GM10248 (cell line): ENCODE measurements at places on chromosomes 2 and 18.
A peak's percentile ranks its signal among the peaks of the same experiment; 100 is the strongest.

DNA sequence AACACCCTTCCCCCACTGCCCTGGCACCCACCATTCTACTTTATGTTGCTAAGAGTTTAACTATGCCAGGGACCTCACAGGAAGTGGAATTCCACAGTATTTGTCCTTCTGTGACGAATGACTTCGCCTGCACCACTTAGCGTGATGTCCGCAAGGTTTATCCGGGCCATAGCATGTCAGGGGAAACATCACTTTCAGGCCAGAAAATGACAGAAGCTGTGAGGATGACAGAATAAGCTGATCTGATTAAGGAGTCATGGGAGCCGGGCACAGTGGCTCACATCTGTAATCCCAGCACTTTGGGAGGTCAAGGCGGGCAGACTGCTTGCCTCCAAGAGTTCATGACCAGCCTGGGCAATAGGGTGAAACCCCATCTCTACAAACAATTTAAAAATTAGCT, 248.8 kb downstream of the EIPR1 start:
- no peak for DNase-seq

GRCh38 chr2:50143822-50144575, 887.9 kb downstream of the NRXN1 start:
- DNase-seq: peak; percentile 26

DNA sequence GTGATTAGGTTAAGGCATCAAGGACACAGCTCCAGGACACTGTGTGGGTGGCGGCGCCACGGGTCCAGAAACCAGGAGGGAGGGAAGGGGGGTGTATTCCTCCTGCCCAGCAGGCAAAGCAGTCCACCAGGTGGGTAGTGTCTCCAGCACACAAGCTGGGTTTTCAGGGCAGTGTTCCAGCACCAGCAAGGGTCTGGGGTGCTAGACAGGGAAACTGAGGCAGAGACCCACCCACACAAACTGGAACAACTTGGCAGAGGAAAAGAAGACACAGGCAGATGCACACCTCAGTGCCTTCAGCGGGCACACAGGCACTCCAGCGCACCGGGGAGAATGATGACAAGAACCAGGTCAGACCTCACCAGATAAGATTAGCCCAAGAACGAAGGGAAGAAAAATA, 28.4 kb upstream of the GNAL start:
- DNase-seq: no peak

DNA sequence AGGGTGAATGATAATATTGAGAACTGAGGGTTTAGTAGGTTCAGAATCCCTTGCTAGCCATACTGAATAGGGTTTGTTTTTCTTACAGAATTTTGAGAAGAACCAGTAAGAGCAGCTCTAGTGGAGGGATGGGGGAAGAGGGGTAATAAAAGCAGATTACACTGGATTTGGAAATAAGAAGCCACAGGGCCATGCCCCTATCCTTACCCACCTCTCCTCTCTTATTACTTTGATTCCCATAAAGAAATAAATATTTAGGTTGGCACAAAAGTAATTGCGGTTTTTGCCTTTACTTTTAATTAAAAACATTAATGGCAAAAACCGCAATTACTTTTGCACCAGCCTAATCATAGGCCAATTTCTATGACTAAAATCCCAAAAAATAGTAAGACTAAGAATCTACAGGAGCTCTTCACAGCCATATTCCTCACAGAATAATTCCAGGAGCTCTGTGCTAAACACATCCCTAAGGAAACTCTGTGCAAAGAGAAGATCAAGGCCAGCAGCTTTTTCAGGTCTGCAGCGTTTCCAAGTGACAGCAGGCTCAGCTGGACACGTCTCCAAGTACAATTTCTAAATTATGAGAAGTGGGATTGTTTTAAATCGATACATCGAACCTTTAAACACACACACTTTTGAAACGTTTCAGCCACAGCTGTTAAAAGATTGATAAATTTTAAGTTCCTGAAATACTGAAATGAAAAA, 58.4 kb upstream of the RTN4 start:
- no peak for DNase-seq

- DNase-seq: peak; percentile 20
Measured at GRCh38 chr18:34321066-34321465, 96.4 kb upstream of the NOL4 start.

GRCh38 chr18:21489119-21489750, 111.3 kb downstream of the ESCO1 start:
- DNase-seq: peak; percentile 65

- no peak for DNase-seq
Measured at GRCh38 chr2:118048401-118048800, 34.5 kb upstream of the CCDC93 start.

- no peak for DNase-seq
Measured at GRCh38 chr2:180978903-180979748, 1.3 kb upstream of the UBE2E3 start.

- DNase-seq: no peak
Measured at GRCh38 chr2:28683100-28683706, 68.4 kb upstream of the PPP1CB start.

- no peak for DNase-seq
Measured at GRCh38 chr2:56448403-56449001, 264.7 kb downstream of the CCDC85A start.

DNA sequence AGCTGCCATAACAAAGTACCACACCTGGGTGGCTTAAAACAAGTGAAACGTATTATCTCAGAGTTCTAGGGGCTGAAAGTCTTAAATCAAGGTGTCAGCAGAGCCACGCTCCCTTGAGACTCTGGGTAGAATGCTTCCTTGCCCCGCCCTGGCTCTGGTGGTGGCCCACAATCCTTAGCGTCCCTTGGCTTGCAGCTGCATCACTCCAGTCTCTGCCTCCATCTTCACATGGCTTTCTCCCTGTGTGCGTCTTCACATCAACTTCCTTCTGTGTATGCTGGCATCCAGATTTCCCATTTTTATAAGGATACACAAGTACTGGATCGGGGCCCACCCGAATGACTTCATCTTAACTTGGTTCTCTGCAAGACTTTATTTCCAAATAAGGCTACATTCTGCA, 62.5 kb downstream of the MRO start:
- DNase-seq: no peak

- no peak for DNase-seq
Measured at GRCh38 chr2:121791801-121792221, 36.4 kb downstream of the TSN start.

DNA sequence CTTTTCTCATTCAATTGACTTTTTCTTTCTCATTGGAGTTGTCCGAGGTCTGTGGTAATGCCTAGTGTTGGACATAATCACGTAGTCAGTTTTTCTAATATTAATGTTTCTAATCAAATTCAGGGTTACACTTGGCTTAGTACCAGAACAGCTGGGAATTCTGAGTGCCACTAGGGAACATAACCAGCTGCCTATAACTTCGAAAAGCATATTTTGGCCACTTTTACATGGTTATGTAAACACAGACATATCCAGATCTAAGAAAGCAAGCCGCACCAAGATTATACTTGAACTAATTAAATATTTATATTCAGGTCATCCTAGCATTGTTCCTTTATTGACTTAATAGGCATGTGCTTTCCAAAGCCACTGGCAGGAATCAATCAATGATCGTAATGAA, 91.1 kb upstream of the ARHGAP28 start:
- DNase-seq: no peak
